ENCODE measurements at places on chromosomes 4 and X. TPM values are rescaled to one million over a fixed set of nuclear protein-coding genes. Genes with fewer than 3 reads are reported as not detected.

Gene EDA
- 1.7 TPM for total RNA-seq

Gene MBNL3
- total RNA-seq, result 1.0 TPM

Gene MED28
- total RNA-seq, result 60.9 TPM

Gene FANCB
- 3.4 TPM for total RNA-seq

Gene PAQR3
- total RNA-seq, result 53.2 TPM

Gene CITED1
- 42.7 TPM for total RNA-seq

Gene FGD1
- total RNA-seq, result 18.8 TPM

Gene PDLIM3
- total RNA-seq, result 262 TPM

Gene CFAP99
- not detected for total RNA-seq

Gene DMRTC1B
- 1.8 TPM for total RNA-seq

Gene TLR2
- total RNA-seq, result not detected

- H3K36me3 ChIP-seq, result no peaks in the 10 kb centered on the region
- no peak overlapping the region for H3K27ac ChIP-seq
- DNase-seq, result no peak
- peaks cover 18% of the 10 kb centered on the region for H3K4me1 ChIP-seq
- no peak overlapping the region for H3K4me3 ChIP-seq
- H3K27me3 ChIP-seq, result no peaks in the 10 kb centered on the region
Measured at GRCh38 chr4:38125816-38126215, 165.6 kb downstream of the PTTG2 start.

GRCh38 chr4:5211282-5211839 lies 160.1 kb downstream of the STK32B start:
- H3K27me3 ChIP-seq, result peaks cover 9% of the 10 kb centered on the region
- H3K36me3 ChIP-seq, result no peaks in the 10 kb centered on the region
- H3K4me3 ChIP-seq, result no peak overlapping the region
- peaks cover 2% of the 10 kb centered on the region for H3K4me1 ChIP-seq
- DNase-seq, result no peak
- H3K27ac ChIP-seq, result no peak overlapping the region

GRCh38 chr4:177699365-177700213 lies 257.4 kb upstream of the AGA start:
- H3K4me3 ChIP-seq, result no peak overlapping the region
- H3K36me3 ChIP-seq, result no peaks in the 10 kb centered on the region
- H3K27ac ChIP-seq, result no peak overlapping the region
- no peak for DNase-seq
- no peaks in the 10 kb centered on the region for H3K27me3 ChIP-seq
- H3K4me1 ChIP-seq, result no peaks in the 10 kb centered on the region

GRCh38 chr4:87031920-87032319 lies 97.1 kb downstream of the AFF1 start:
- no peak overlapping the region for H3K27ac ChIP-seq
- no peak for DNase-seq
- H3K4me3 ChIP-seq, result no peak overlapping the region
- H3K4me1 ChIP-seq, result peaks cover 26% of the 10 kb centered on the region
- H3K36me3 ChIP-seq, result no peaks in the 10 kb centered on the region
- no peaks in the 10 kb centered on the region for H3K27me3 ChIP-seq

- no peak overlapping the region for H3K27ac ChIP-seq
- peaks cover 1% of the 10 kb centered on the region for H3K27me3 ChIP-seq
- no peak for DNase-seq
- no peak overlapping the region for H3K4me3 ChIP-seq
Measured at GRCh38 chrX:131763674-131764073, 219.8 kb downstream of the OR13H1 start.

DNA sequence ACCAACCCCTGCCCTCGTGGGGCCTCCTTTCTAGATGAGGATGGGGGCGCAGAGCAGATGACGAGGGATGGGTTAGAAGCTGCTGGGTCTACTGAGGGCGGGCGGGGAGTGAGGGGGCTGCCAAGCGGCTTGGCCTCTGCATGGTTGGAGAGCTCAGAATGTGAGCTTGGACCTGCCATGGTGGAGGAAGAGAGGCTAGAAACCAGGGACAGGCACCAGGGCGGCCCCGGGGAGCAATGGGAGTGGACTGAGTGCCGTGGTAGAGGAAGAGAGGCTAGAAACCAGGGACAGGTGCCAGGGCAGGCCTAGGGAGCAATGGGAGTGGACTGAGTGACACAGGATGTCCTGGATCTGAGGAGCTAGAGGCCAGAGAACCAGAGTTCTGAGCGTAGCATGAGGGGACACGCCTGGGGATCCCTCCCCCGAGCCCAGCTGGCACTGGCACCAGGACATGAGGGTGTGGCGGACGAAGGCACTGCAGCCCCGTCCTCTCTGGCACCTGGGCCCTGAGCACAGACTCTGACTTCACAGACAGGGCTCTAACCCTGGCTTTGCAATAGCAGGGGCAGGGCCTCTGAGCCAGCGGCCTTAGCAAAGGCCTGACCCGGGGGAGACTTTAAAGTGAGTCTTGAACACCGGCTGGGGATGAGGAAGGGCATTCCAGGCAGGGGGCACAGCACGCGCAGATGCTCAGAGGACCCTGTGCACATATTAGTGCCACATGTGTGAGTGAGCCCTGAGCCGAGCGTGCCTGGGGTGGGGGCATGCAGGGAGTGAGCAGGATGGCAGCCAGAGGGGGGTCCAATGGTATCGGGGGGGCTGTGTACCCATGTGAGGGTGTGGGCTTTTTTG lies 214.0 kb upstream of the PSAPL1 start:
- H3K36me3 ChIP-seq, result peaks cover 19% of the 10 kb centered on the region
- H3K27ac ChIP-seq, result no peak overlapping the region
- no peak for DNase-seq
- H3K4me1 ChIP-seq, result peaks cover 3% of the 10 kb centered on the region
- H3K4me3 ChIP-seq, result no peak overlapping the region

DNA sequence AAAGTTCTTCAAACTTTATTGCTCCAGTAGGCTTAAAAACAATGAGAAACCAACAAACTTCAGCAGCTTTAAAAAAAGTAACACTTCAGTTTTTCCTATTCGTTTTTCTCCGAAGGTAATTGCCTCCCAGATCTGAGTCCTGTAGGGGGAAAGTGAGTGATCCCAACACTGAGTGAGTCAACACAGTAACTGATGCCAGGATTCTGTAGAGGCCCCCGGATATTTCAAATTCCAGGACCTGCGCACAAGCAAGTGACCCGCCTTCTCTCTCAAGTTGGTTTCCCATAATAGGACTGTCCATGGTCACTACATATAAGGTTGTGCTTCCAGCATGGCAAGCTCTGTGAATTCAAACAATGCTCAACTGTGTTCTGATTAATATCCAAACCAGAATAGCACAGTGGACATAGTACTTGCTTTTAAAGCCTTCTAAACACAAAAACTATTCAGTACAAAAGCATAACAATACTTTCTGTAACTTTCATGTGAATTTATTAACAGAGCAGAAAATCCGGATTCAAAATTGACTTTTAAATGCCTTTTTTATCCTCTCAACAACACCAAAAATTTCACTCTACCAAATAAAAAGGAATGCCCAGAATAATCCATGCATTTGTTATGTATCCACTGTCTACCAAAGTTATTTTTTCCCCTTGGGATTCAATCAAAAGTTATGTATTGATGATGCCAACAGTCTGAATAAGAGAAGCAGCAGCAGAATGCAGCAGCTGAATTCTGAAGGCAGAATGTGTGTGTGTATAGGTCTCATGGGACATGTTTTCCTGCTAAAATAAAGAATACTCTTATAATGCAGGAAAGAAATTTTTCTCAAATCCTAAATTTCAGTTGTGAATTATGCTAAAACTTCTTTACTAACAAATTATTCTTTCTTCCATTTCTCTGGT lies at the start of gene DMD:
Gene DMD (minus strand): TSS at position 194 of the 905 bp plus-strand sequence. CDS start 237 bp downstream, outside the sequence.
- no peak within 1 kb of the TSS for H3K4me3 ChIP-seq
- no peaks in the 10 kb centered on the region for H3K36me3 ChIP-seq
- H3K27ac ChIP-seq, result no peak within 1 kb of the TSS
- H3K27me3 ChIP-seq, result no peaks in the 10 kb centered on the region
- DNase-seq, result no peak

GRCh38 chrX:41480508-41481260 lies 33.5 kb downstream of the NYX start:
- H3K4me3 ChIP-seq, result no peak overlapping the region
- no peaks in the 10 kb centered on the region for H3K27me3 ChIP-seq
- no peaks in the 10 kb centered on the region for H3K4me1 ChIP-seq
- H3K27ac ChIP-seq, result no peak overlapping the region
- DNase-seq, result no peak

DNA sequence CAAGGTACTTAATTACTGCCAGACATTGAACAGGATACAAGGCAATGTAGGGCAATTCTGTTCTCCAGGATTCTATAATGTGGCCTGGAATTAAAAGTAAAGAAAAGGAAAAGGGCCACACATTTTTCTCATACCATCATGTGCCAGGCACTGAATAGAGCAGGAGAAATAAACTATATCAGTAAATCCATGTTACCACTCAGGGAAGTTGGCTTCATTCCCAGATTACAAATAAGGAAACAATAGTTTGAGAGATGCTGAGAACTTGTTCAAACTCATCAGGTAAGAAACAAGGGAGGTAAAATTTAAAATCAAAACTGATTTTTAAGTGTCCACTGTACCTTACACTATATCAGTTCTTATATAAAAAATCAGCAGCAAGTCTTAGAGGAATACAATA lies 645.0 kb upstream of the ATOH1 start:
- DNase-seq, result no peak
- no peaks in the 10 kb centered on the region for H3K36me3 ChIP-seq
- H3K4me1 ChIP-seq, result no peaks in the 10 kb centered on the region
- H3K27me3 ChIP-seq, result peaks cover 1% of the 10 kb centered on the region

- no peak overlapping the region for H3K27ac ChIP-seq
- H3K27me3 ChIP-seq, result no peaks in the 10 kb centered on the region
- H3K4me1 ChIP-seq, result no peaks in the 10 kb centered on the region
- H3K36me3 ChIP-seq, result no peaks in the 10 kb centered on the region
- H3K4me3 ChIP-seq, result no peak overlapping the region
- DNase-seq, result no peak
Measured at GRCh38 chr4:167399201-167399600, 164.9 kb upstream of the SPOCK3 start.

GRCh38 chr4:6478546-6479220 lies 6.3 kb upstream of the PPP2R2C start:
- no peak overlapping the region for H3K4me3 ChIP-seq
- no peaks in the 10 kb centered on the region for H3K36me3 ChIP-seq
- DNase-seq, result no peak
- peaks cover 5% of the 10 kb centered on the region for H3K27me3 ChIP-seq

GRCh38 chr4:176874721-176875445 lies 82.2 kb upstream of the VEGFC start:
- peaks cover 4% of the 10 kb centered on the region for H3K4me1 ChIP-seq
- peaks cover 2% of the 10 kb centered on the region for H3K27me3 ChIP-seq
- no peak overlapping the region for H3K27ac ChIP-seq
- no peak for DNase-seq
- no peaks in the 10 kb centered on the region for H3K36me3 ChIP-seq

GRCh38 chr4:94244087-94244828 lies 36.6 kb downstream of the SMARCAD1 start:
- no peaks in the 10 kb centered on the region for H3K4me1 ChIP-seq
- no peak overlapping the region for H3K27ac ChIP-seq
- H3K36me3 ChIP-seq, result no peaks in the 10 kb centered on the region
- no peak overlapping the region for H3K4me3 ChIP-seq

- H3K36me3 ChIP-seq, result no peaks in the 10 kb centered on the region
- H3K27me3 ChIP-seq, result no peaks in the 10 kb centered on the region
- DNase-seq, result no peak
- H3K4me3 ChIP-seq, result no peak overlapping the region
- no peaks in the 10 kb centered on the region for H3K4me1 ChIP-seq
Measured at GRCh38 chr4:119510395-119511149, 118.0 kb downstream of the PDE5A start.

- no peaks in the 10 kb centered on the region for H3K36me3 ChIP-seq
- peaks cover 1% of the 10 kb centered on the region for H3K27me3 ChIP-seq
- H3K4me3 ChIP-seq, result no peak overlapping the region
- DNase-seq, result no peak
- H3K27ac ChIP-seq, result no peak overlapping the region
Measured at GRCh38 chr4:123741906-123742305, 345.3 kb downstream of the SPRY1 start.

- no peak overlapping the region for H3K27ac ChIP-seq
- H3K27me3 ChIP-seq, result no peaks in the 10 kb centered on the region
- peaks cover 6% of the 10 kb centered on the region for H3K4me1 ChIP-seq
Measured at GRCh38 chrX:110442635-110443034, 84.0 kb downstream of the RTL9 start.

Measured in glutamatergic neuron (in vitro differentiated cells).